Suppressor macrophage treated with lipopolysaccharide for 1 hour (primary cell): ENCODE measurements at places on chromosomes 2 and 18.

- no peak for DNase-seq
Observed at GRCh38 chr18:34942975-34943374, 98.2 kb upstream of the MAPRE2 start.

DNA sequence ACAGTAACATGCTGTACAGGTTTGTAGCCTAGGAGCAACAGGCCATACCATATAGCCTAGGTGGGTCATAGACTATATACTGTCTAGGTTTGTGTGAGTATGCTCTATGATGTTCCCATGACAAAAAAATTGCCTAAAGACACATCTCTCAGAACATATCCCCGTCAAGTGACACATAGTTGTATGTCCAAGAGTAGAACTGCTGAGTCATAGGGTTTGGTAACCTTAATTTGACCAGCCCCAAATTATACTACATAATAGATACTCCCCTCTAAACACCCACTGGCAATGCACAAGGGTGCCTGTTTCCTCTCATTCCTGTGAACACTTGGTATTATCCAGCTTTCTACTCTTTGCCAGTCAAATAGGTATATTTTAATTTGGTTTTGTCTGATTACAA lies 161.6 kb downstream of the LCLAT1 start:
- DNase-seq: no peak

DNA sequence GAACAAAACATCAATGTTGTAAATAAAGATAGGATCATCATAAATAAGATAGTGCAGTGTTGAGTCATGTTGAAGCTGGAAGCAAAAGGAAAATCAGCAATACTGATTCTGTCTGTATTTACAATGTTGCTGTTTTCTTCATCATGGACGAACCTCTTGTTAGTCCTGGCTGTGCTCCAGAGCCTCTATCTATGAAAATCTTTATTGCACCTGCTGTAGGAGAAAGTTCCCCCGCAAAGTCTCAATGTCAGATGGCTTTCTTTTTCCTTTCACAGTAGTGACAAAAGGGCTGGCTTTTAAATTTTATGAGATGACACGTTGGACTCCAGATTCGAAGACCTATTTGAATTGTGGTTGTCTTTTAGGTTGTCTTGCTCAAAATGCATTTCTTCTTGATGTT lies 98.5 kb upstream of the LRRTM1 start:
- DNase-seq: no peak

- no peak for DNase-seq
Observed at GRCh38 chr18:59736061-59736460, 38.8 kb upstream of the CCBE1 start.

DNA sequence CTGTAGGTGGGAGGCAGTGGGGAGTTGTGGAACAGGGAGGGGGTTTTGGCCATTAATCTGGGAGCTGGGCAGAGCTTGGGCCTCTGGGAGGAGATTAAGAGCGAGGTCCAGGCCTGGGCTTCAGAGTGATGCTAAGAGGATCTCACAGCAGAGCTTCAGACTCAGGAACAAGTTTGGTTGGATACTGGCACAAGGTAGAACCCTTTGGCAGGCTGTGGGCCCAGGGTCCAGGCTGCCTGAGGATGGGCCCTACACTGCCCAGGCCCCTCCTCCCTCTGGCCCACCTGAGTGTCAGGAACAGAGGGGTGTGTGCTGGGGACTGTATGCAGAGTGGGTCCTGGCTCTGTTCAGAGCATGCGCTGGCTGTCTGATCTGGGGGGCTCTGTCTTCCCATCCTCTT lies 334.9 kb downstream of the CYP26B1 start:
- DNase-seq: no peak

DNA sequence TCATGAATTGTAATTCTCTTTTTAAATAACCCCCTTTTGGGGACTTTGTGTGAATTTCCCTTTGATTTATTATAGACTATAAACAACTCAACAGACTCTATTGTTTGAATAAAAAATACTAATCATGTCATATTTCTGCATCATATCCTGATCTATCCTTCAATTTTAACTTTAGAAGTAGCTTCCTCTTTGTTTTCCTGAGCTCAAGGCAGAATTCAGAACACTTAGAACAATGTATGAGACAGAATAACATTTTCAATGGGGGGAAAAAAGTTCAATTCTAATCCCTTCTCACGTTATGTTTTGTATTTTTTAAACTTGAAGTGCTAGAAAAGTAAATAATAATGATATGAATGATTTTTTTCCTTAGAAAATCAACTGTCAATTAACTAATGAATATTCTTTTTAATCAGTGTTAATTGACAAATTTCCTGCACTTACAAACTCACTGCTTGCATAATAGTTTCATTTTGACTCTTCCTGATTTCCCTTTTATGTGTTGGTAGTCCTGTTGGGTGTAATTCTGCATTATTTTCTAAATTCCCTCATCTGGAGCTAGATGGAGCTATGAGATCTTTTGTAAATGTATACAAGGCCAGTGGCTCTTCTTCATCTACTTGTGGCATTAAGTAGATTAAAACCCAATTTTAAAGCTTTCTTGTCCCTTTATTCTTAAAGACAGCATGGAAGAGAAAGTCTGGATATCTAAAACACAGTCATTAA lies 326.1 kb downstream of the PARD3B start:
- peak; percentile 63 for DNase-seq

DNA sequence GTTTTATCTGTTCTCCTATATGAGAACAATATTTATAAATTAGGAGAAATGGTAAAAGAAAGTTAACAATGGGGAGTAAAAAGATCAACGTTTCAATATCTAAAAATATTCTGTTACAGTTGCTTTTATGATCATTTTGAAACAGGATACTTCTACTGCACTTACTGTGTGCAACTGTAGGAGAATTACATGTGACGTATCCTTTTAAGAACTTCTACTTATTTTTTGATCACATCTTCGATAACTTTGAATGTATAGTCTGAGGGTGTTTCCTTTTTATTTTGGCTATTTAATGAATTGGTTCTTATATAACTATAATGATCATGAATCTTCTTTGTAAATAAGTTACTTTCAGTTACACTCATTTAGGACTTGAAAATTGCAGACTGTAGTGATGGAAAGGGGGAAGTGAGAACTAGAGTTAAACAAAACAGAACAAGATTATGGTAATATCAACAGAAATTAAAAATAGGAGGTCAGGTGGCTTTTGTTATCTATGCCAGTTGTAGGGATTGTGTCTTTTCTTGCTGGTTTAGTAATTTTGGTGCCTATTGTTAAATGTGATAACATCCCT lies 109.9 kb downstream of the MSTN start:
- DNase-seq: peak; percentile 2

DNA sequence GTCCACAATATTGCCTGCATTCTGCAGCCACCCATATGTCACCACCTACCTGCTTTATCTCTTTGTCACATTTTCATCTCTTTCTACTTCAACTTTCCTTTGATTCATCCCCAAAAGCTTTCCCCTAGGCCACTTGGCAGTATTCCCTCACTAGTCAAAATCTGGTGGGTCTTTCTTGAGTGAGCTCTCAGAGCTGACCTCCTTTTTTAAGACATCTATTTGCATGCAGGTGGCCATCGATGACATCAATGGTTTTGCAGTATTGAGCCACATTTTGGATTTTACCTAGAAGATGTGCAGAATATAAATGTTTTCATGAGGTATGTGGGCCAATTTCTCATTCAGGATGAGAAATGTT lies 133.4 kb upstream of the REG3A start:
- DNase-seq: no peak

DNA sequence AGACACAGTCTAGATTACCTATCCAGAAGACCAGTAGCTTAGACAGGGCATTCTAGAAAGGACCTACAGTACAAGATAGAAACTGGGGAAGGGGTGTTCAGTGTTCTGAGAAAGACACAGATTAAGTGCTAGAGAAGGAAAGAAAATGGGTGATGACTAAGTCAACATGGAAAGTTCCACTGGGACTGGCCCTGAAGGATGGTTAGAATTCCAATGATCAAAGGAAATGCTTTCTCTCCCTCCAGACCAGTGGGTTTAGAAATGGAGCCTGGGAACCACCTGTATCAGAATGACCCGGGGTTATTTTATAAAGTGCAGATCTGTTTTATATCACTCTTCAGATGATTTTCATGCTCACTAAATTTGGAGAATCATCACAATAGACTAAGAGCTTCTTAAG lies 5.8 kb upstream of the COLEC12 start:
- DNase-seq: no peak

DNA sequence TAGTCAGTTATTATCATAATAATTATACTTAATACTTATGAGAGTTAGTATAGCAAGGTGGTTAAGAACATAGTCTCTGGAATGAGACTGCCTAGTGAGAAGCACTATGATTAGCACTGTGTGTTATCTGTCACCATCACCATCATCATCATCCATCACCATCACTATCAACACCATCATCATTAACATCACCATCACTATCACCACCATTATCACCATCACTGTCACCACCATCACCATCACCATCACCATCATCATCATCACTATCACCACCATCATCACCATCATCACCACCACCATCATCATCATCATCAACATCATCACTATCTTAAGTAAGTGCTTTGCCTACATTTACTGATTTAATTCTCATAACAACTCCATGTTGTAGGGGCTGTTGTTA lies 39.6 kb downstream of the SRSF7 start:
- DNase-seq: no peak

DNA sequence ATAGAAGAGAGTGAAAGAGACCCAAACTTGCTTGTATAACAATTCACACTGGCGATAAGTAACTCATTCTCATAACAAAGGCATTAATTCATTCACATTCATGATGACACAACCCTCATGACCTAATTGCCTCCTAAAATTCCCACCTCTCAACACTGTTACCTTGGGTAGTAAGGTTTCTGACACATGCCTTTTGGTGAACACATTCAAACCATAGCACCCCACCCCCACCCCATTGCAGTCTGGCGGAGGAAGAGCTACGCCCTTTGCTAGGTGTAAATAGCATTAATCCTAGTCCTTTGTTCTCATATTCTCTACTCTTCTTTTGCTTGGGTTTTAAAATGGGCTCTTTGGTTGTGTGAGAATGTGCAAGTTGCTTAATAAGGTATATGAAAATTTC lies 361.5 kb downstream of the DSEL start:
- DNase-seq: no peak

DNA sequence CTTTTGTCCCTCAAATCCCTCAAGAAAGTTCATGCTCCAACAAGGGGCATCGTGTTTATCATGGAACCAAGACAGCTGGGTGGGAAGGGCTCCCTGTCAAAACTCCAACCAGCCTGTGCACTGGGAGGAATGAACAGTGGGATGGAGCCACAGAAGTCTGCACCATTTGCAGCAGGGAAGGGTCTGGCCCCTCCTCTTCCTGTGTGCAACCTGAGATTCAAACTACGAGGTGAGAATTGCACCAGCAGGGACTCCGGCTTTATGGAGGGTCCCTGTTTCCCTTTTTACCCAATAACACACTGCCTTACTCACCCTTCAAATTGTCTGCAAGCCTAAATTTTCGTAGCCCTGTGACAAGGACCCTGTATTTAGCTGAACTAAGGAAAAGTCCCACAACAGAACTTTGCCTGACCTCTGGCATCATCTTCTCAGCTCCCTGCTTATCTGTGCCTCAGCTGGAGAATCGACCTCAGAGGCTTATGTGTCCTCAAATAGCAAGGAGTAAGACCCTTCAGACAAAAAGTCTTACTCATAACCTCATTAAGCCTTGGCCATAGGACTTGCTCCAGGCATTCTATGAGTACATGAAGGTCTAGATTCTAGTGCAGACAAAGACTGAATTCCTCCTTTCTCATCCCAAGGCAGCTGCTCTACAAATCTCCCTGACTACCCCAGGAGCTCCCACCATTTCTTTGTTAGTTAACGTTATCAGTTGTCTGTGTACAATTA lies 178.3 kb upstream of the SERPINE2 start:
- DNase-seq: no peak

GRCh38 chr2:240353086-240353798 lies 82.2 kb upstream of the GPC1 start:
- no peak for DNase-seq

DNA sequence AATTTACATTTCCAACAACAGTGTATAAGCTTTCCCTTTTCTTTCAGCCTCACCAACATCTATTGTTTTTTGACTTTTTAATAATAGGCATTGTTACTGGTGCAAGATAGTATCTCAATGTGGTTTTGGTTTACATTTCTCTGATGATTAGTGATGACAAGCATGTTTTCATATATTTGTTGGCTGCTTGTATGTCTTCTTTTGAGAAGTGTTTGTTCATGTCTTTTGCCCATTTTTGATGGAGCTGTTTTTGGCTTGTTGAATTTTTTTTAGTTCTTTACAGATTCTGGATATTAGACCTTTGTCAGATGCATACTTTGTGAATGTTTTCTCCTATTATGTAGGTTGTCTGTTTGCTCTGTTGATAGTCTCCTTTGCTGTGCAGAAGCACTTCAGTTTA lies 32.1 kb downstream of the PROKR1 start:
- no peak for DNase-seq

DNA sequence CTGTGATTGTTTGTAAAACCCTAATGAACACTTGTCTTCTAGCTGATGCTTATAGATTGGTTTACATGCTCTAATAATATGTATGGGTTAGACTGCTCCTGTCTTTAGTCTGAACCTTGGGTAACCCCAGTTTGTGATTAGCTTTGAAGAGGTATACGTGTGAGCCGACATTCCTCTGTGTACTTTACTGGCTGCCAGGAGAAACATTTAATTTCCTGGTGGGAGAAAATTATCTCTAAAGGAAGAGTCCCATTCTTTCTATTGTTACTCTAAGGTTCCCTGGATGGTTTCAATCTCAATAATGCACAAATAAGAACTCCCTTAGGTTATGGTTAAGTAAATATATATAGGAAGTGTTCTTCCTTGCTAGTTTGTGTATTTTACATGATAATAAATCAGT lies 143.6 kb upstream of the ZSWIM2 start:
- no peak for DNase-seq

- DNase-seq: no peak
Observed at GRCh38 chr2:9525266-9525665, 30.4 kb downstream of the ADAM17 start.

DNA sequence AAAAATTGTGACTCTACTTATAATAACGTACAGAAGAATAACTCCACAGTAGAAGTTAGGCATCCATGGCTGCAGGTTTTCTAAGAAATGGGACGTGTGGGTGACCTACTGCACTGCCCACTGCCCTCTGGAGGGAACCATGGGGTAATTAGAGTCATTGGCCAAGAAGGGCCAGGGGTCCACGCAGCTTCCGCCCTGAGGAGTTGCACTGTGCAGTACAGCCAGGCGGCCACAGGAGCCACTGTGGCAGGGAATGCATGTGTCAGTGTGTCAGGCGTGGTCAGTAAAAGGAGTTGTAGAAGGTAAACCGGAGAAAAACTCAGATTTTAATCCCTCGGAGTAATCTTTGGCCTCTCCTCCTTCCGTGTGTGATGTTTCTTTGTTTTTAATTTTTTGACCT lies 24.8 kb downstream of the NCK2 start:
- DNase-seq: no peak

DNA sequence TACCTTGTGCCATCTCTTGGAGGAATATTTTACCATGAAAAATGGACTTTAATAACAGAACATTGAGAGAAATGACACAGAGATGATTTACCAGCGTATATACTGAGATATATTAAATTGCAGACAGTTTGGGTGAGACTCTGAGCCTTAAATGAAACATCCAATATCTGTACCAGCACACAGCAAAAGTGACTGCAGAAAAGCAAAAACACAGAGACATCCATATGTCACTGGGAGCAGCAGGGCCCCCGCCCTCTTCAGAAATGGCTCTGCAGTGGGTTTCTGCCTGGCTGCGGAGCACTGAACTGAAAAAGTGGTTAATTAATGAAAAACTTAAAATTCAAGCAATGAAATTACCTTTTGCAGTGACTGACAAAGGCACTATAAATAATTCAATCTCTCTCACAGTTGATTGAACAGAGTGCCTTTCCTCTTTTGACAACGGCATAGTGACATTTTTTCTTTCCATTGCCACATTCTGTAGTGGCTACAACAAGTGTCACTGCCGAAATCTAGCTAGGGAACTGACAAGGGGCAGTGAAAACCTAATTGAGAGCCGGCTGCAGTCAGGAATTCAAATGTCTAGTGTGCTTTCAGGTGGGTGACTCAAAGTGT lies 353.4 kb downstream of the ALK start:
- DNase-seq: no peak
